Transverse colon (tissue), 4 donors: ENCODE measurements at places on chromosomes 3 and 15. TPM values are rescaled to one million over a fixed set of nuclear protein-coding genes. Genes with fewer than 3 reads are reported as not detected.

GRCh38 chr3:46693892-46694226, 380 bp upstream of the ALS2CL start:
- peaks cover 60% of the 10 kb centered on the region for H3K4me1 ChIP-seq
- peak; percentile 33 for DNase-seq
- H3K27me3 ChIP-seq, result no peaks in the 10 kb centered on the region

GRCh38 chr15:64691896-64692565, 83.4 kb downstream of the RBPMS2 start:
- peaks cover 29% of the 10 kb centered on the region for H3K36me3 ChIP-seq
- no peak overlapping the region for H3K4me3 ChIP-seq
- H3K27ac ChIP-seq, result peak overlapping the region; percentile 56

DNA sequence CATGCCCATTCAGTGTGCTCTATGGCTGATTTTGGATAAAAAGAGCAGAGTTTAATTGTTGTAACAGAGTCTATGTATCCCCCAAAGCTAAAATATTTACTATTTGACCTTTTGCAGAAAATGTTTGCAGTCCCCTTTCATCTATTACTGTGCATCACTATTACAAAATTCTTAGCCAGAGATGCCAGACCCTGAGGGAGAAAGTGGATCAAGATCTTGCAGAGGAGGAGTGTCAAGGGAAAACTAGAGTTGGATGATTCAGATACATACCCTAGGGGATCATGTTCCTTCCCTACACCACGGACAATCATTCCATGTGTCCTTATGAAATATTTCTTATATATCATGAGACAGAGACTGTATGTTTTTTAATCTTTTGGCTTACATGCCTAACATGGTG, 68.6 kb upstream of the TPRG1 start:
- no peaks in the 10 kb centered on the region for H3K4me1 ChIP-seq
- H3K36me3 ChIP-seq, result no peaks in the 10 kb centered on the region
- no peaks in the 10 kb centered on the region for H3K27me3 ChIP-seq
- H3K4me3 ChIP-seq, result no peak overlapping the region

DNA sequence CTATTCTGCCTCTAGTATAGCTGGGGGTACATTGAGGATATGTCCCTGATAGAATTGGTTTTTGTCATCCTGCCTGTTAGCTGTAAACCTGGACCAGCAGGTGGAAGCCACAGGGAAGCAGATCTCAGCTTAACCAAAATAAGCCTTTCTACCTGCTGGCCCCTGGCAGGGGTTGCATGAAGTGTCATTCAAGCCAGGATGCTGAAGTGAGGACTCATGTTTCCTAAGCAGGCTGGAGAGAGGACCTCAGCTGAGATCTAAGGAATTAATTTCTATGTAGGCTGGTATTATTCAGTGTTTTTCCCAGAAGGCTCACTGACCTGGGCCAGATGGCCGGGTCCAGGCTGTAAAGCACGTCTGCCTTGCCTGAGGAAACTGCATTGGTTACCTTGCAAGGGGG, 128.9 kb downstream of the MEGF11 start:
- DNase-seq, result no peak
- no peak overlapping the region for H3K4me3 ChIP-seq
- H3K27me3 ChIP-seq, result peaks cover 10% of the 10 kb centered on the region
- no peaks in the 10 kb centered on the region for H3K4me1 ChIP-seq
- H3K27ac ChIP-seq, result no peak overlapping the region
- no peaks in the 10 kb centered on the region for H3K36me3 ChIP-seq

GRCh38 chr15:57345584-57345983, 30.7 kb upstream of the CGNL1 start:
- DNase-seq, result no peak
- H3K27me3 ChIP-seq, result no peaks in the 10 kb centered on the region
- H3K27ac ChIP-seq, result no peak overlapping the region
- no peak overlapping the region for H3K4me3 ChIP-seq

DNA sequence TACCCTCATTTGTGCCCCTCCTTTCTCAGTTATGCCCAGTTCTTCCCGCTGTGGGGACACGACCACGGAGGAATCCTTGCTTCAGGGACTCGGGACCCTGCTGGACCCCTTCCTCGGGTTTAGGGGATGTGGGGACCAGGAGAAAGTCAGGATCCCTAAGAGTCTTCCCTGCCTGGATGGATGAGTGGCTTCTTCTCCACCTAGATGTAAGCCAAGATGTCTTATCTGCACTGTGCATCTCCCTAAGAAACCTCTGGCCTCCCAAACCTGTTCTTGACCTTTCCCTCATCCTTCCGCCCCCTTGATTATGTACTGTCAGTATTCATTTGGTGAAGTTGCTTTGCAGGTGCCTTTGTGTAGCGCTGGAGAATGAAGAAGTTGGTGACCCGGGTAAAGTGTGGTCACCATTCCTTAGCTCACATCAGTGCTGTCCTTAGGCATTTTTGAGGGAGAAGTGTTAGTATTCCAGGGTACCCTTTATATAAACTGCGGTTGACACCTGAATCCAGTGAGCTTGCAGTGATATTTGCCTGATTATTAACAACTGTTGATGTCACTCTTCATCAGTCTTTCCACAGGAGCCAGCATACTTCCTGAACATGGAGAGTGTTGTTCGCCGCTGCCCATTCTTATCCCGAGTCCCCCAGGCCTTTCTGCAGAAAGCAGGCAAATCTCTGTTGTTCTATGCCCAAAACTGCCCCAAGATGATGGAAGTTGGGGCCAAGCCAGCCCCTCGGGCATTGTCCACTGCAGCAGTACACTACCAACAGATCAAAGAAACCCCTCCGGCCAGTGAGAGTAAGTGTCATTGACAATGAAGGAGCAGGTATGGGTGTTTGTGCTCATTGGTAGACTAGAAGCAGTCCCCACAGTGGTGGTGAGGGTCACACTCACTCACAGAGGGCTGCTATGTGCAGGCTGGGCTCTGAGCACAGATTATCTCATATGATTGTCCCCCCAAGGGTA, 966 bp downstream of the ALAS1 start:
- H3K27me3 ChIP-seq, result no peaks in the 10 kb centered on the region
- no peaks in the 10 kb centered on the region for H3K36me3 ChIP-seq
- peak overlapping the region; percentile 99 for H3K4me3 ChIP-seq
- peak overlapping the region; percentile 93 for H3K27ac ChIP-seq

- H3K36me3 ChIP-seq, result no peaks in the 10 kb centered on the region
- DNase-seq, result no peak
- no peaks in the 10 kb centered on the region for H3K27me3 ChIP-seq
- H3K27ac ChIP-seq, result no peak overlapping the region
These were observed 197.8 kb downstream of the TNIK start for GRCh38 chr3:171262431-171262830.

DNA sequence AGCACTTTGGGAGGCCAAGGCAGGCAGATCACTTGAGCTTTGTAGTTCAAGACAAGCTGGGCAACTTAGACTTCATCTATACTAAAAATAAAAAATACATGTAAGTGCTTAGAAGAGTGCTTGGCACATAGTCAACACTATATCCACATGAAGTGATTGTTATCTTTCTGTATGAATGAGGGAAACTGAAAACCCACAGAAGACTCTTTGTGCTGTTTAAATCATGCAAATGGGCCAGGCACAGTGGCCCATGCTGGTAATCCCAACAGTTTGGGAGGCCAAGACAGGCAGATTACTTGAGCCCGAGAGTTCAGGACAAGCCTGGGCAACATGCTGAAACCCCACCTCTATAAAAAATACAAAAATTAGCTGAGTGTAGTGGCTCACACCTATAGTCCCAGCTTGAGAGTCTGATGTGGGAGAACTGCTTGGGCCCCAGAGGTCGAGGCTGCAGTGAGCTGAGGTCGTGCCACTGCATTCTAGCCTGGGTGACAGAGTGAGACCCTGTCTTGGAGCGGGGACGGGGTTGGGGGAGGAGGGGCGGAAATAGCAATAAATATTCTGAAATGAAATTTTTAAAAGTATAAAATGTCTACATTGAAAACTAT, 129.7 kb downstream of the NR2E3 start:
- H3K4me1 ChIP-seq, result no peaks in the 10 kb centered on the region
- no peak overlapping the region for H3K4me3 ChIP-seq
- peaks cover 6% of the 10 kb centered on the region for H3K36me3 ChIP-seq
- no peak overlapping the region for H3K27ac ChIP-seq
- no peaks in the 10 kb centered on the region for H3K27me3 ChIP-seq

DNA sequence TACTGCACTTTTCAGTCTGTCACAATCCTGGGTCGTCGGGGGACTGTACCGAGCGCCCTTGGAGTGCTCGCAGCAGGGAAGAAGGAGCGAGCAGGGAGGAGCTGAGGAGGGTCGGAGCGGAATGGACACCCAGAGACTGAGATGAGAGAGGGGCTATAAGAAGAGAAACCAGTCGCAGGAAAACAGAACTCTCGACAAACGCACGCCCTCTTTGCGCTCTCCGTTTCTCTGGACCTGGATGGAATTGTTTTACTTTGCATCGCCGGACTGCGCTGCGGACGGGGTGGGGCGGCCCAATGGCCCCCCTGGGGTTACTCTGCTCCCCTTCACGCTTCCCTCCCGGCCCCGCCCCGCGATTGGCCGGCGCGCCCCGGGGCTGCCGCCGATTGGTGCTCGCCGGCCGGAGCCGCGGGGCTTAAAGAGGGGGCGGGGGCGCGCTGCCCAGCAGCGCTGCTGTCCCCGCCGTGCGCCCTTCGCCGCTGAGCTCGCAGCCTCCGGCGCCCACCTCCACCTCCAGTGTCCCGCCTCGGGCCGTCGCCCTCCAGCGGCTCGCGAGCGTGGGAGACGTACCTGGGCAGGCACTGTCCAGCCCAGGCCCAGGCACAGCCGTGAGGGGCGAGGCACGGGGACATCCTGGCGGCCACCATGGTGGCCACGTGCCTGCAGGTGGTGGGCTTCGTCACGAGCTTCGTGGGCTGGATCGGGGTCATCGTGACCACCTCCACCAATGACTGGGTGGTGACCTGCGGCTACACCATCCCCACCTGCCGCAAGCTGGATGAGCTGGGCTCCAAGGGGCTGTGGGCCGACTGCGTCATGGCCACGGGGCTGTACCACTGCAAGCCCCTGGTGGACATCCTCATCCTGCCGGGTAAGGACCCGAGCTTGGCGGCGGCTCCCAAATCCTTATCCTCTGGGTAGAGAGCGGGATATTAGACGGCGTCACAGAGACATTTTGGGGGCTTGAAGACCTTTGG, at the start of gene CLDN11:
TSS of gene CLDN11 (plus strand) at position 447 of the 977 bp plus-strand sequence. CDS start at position 646, 199 bp downstream.
- peaks cover 4% of the 10 kb centered on the region for H3K4me1 ChIP-seq
- H3K27ac ChIP-seq, result peak within 1 kb of the TSS; percentile 34
- H3K36me3 ChIP-seq, result no peaks in the 10 kb centered on the region
- peak within 1 kb of the TSS; percentile 57 for H3K4me3 ChIP-seq
- H3K27me3 ChIP-seq, result peaks cover 50% of the 10 kb centered on the region

DNA sequence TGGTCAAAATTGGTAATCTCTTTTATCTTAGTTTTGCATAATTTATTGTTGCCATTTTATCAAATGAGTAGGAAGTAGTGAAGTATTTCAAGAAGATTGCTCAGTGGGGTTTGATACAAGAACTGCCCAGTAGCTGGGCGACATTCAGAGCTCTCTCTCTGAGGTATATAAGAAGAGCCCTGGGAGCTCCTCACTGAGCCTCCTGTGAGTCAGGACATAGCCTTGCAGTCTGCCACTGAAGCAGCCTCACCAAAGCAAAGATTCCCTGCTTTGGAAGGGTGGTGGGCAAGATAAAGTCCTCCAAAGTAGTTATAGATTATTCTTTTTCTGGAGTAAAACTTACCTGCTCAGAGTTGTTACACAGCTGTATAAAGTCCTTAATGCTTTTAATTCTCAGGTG, 26.1 kb downstream of the SKIL start:
- no peaks in the 10 kb centered on the region for H3K36me3 ChIP-seq

GRCh38 chr15:92391640-92392039, 2.0 kb upstream of the ST8SIA2 start:
- DNase-seq, result no peak
- peaks cover 92% of the 10 kb centered on the region for H3K27me3 ChIP-seq
- no peak overlapping the region for H3K4me3 ChIP-seq
- peaks cover 18% of the 10 kb centered on the region for H3K4me1 ChIP-seq
- H3K36me3 ChIP-seq, result no peaks in the 10 kb centered on the region

GRCh38 chr3:188881954-188882641, 289.7 kb upstream of the TPRG1 start:
- no peak overlapping the region for H3K27ac ChIP-seq
- H3K4me1 ChIP-seq, result no peaks in the 10 kb centered on the region
- no peaks in the 10 kb centered on the region for H3K27me3 ChIP-seq
- no peak for DNase-seq

DNA sequence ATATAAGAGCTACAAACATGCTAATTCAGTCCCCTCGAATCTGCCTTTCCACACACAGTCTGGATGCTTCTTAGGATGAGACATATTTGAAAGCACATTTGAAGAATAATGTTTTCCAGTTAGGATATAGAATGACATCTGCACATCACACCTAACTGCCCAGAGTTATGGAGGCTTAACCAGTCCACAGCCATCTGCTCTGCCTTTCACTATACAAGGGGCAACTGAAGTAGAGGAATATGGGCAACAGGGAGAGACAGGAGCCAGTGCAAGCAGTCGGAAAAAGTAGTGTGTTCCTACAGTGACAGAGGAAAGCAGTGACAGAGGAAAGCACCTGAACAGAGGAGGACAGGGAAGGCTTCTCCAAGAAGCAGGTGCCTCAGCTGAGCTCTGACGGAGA, 79.0 kb upstream of the CLDN18 start:
- DNase-seq, result no peak
- no peaks in the 10 kb centered on the region for H3K27me3 ChIP-seq
- H3K4me1 ChIP-seq, result no peaks in the 10 kb centered on the region
- no peaks in the 10 kb centered on the region for H3K36me3 ChIP-seq

DNA sequence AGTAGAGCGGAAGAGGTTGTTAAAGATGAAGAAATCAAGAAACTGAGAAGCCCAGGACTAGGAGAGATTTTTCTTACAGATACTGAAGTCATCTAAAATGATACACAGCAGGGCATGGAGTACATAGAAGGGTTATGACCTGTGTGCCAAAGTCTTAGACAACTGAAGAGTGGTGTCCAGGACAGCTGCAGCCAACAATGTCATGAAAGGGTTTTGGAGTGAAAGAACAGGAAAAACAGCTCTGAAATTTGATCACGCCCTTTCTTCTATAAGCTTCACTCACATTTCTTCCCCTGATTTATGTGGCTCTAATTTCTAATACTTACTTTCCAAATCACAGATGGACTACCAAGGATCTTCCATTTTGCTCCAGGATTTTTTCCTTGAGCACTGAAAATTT, 3.0 kb downstream of the CFAP20DC start:
- H3K4me3 ChIP-seq, result no peak overlapping the region
- H3K27me3 ChIP-seq, result no peaks in the 10 kb centered on the region
- H3K4me1 ChIP-seq, result no peaks in the 10 kb centered on the region
- H3K36me3 ChIP-seq, result no peaks in the 10 kb centered on the region
- H3K27ac ChIP-seq, result no peak overlapping the region

GRCh38 chr3:11240496-11240895, 31.7 kb upstream of the ATG7 start:
- peaks cover 4% of the 10 kb centered on the region for H3K4me1 ChIP-seq
- DNase-seq, result no peak
- no peaks in the 10 kb centered on the region for H3K36me3 ChIP-seq

GRCh38 chr3:77065750-77066149, 25.9 kb downstream of the ROBO2 start:
- no peaks in the 10 kb centered on the region for H3K27me3 ChIP-seq
- no peak for DNase-seq
- no peak overlapping the region for H3K4me3 ChIP-seq

PLCB2 gene
- 143 TPM for total RNA-seq

WNT7A gene
- total RNA-seq, result not detected

SLC2A2 gene
- total RNA-seq, result not detected

SLC12A8 gene
- 6.2 TPM for total RNA-seq
